ENCODE measurements at places on chromosomes 6 and 20.
A peak's percentile ranks its signal among the peaks of the same experiment; 100 is the strongest.

- no peak for DNase-seq
Observed at GRCh38 chr20:48295445-48295903, 510.2 kb upstream of the SULF2 start.

DNA sequence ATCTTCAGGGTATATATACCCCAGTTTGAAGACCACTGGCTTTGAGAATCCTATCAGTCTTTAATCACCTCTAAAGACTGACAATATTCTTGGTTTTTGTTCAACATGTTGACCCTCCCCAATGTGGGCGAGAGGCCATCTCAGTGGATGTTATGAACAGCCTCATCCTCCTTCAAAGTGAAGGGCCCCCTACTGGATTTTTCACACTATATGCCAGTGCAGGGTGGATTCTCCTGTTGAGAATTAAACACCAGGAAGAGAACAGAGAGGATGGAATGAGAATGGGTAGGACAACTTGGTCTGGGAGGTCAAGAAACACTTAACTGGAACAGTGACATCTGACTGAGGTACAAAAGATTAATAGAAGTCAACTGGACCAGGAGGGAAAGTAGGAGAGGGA is 327.1 kb downstream of the MAFB start:
- DNase-seq, result no peak

GRCh38 chr20:40863355-40863919 is 165.2 kb upstream of the TOP1 start:
- no peak for DNase-seq

GRCh38 chr6:109660526-109661320 is 30.3 kb downstream of the AK9 start:
- DNase-seq, result no peak

GRCh38 chr20:4626228-4626627 is 95.5 kb upstream of the PRND start:
- DNase-seq, result no peak

DNA sequence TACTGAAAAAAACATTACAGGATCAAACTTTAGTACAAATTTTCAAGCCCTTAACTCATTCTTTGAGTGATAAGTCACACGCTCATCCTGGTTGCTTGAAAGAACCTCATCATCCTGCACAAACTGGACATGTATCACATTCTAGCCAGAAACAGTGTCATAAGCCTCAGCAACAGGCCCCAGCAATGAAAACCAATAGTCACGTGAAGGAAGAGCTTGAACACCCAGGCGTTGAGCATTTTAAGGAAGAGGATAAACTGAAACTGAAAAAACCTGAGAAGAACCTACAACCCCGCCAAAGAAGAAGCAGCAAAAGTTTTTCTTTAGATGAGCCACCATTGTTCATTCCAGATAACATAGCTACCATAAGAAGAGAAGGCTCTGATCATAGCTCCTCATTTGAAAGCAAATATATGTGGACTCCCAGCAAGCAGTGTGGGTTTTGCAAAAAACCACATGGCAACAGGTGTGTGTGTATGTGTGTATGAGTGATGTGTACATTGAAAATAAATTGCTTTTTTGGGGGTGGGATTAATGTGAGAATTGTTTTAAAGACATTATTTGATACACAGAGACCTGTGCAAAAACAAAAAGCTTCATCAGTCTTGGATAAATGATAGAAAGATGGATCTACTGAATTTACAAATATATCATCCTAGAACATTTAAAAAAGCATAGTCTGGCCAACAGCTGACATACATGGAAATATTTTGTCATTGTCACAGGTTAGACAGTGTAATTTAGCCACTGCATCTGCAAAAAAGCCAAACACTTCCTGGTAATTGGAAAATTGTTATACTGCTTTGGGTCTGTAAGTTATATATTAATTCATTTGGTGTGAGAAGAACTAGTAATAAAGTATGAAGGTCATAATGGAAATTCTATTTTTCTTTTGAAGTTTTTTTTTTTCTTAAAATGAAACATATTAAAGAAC is 50.1 kb downstream of the PHF3 start:
- no peak for DNase-seq

DNA sequence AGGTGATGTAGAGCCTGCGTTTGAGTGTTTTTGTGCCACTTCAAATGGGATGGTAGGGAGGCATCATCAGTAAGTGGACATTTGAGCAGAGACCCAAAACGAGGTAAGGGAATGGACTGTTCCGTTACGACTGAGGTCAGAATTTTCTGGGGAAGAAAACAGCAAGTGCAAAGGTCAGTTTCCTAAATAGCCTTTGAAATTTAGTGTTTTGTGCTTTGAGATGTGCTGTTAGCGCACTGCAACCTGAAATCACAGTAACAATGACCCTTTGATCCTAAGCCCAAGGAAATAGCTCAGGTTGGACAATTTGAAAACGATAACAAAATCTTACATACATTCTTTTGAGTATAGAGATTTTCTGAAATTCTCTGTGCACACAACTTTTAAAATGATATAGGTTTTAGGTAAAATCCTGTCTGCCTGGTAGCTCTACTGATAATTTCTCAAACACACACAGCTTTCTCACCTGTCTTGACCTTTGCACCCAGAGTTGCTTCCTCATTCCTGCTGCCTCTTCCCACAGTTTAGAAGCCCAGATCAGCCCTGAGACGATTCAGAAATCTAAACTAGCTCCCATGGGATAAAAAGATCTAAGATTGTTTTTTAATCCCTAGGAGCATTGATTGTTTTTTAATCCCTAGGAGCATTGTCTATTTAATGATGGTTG is 22.1 kb downstream of the DCBLD1 start:
- DNase-seq, result no peak

- no peak for DNase-seq
Observed at GRCh38 chr20:33910056-33910455, 83.7 kb upstream of the RALY start.

DNA sequence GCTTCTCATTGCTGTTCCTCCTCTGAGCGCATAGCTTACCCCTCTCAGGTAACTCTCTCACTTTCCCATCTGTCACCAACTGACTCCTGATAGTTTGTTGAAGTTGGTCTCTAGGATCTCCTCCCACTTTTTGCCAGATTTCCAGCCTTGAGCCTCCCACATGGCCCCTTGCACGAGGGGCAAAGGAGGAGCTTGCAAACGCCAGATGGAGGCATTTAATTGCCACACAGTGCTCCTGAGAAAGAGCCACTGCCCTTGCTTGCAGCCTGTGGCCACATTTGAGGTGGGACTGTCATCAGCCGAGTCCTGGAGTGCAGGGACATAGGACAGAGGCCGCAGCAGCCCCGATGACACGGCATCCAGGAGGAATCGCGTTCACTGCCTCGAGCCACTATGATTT is 348.7 kb downstream of the SMOC2 start:
- DNase-seq, result no peak

- DNase-seq, result no peak
Observed at GRCh38 chr20:4555188-4555890, 166.4 kb upstream of the PRND start.

GRCh38 chr20:45406260-45407066 is 1.6 kb upstream of the DBNDD2 start:
- DNase-seq, result no peak

DNA sequence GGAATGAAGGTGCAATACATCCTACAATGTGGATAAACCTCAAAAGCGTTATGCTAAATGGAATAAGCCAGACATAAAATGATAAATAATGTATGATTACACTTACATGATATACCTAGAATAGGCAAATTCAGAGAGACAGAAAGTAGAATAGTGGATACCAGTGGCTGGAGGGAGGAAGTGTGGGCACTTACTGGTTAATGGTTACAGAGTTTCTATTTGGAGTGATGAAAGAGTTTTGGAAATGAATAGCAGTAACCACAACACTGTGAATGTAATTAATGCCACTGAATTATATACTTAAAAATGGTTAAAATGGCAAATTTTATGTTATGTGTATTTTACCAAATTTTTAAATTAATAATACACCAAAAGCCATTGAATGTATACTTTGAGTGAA is 71.4 kb upstream of the CST7 start:
- DNase-seq, result no peak

GRCh38 chr6:15539722-15540270 is 123.0 kb downstream of the DTNBP1 start:
- no peak for DNase-seq

GRCh38 chr6:26457806-26458688 is at the start of gene BTN2A1:
Gene BTN2A1, plus strand, starts transcription at chr6:26457955. Its CDS starts 682 bp downstream, at chr6:26458637.
- peak; percentile 51 for DNase-seq

DNA sequence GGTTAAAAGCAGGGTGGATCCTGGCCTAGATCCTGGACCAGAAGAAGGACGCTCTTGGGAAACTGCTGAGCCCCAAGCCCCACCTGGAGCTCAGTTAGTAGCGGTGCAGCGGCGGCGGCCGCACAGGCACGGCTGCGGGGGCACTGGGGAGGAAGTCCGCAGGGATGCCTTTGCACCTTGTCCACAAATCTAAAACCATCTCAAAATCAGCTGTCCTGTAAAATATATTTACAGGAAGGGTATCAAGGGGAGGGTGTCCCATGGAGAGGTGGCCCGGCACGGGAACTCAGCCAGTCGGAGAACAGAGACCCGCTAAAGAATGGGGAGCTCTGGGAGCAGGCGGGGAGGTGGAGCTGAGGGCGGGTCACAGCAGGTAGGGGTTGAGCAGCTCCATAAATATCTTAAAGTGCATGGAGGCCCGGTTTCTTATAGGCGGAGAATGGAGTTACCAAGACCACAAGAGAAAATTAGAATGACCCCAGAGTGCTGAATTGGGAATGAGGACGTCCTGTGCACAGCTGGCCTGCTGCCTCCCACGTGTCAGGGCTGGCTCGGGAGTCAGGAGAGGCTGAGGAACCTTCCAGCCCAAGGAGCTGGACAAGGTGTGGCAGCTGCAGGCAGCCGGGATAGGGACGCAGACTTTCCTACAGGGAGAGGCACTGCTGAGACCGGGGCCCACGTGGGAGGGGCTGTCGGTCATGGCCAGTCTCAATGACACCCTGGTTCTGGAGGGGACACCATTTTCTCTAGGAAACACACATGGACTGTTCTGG is 8.0 kb downstream of the MTG2 start:
- DNase-seq, result no peak

- peak; percentile 62 for DNase-seq
Observed at GRCh38 chr20:31822421-31823330, 3.5 kb downstream of the MYLK2 start.

DNA sequence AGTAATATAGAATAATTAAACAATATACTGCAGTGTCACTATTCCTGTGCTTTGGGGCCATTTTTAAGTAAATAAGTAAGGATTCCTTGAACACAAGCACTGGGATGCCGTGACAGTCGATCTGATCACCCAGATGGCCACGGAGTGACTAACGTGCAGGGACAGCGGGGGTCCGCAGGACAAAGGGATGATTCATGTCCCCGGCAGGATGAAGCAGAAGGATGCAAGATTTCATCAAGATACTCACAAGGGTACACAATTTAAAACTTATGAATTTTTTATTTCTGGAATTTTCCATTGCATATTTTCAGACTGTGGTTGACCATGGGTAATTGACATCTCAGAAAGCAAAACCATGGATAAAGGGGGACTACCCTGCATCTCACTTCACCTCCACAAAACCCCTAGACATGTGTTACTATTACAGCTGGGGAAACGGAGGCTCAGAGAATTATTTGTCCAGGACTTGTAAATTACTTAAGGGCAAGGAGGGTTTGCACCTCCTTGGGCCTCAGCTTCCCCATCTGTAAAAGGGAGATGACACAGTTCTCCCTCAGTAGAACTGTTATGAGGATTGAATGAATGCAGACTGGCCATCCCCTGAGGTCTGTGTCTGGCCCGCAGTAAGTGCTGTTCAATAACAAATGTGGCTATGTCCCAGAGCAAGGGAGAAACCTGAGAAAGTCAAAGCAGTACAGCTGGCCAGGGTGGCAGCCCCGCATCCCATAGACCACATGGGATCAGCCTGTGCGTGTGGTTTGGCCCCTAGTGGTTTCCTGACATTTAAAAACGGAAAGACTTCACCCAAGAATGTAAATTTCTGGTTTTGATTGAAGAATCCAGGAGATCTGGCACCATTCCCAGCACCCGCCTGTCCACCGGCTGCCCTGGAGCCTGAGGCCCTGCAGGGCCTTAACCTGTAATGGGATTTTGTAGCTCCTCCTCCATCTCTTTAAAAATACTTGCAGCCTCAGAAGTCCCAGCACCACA is 235.5 kb downstream of the BMP7 start:
- no peak for DNase-seq

GRCh38 chr20:63886054-63886419 is 8.9 kb upstream of the DNAJC5 start:
- no peak for DNase-seq

- no peak for DNase-seq
Observed at GRCh38 chr6:146803601-146804000, 204.8 kb downstream of the ADGB start.

DNA sequence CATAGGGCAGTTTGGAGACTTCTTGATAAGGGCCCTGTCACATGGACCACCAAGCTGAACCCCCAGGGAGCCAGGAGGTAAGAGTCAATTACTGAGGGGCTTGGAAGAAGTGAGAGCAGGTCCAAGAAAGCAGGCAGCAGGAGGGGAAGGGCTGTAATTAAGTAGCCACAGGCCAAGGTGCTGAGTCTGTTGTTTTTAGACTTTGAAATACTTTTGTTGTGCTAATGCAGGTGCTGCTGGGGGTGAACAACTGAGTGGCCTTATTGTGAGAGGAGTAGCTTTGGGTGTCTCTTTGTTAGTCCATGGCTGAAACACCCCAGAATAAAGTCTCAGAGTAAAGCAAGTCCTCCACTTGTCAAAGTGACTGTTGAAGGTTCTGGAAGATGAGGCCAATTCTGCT is 267.0 kb upstream of the SUPT3H start:
- no peak for DNase-seq

GRCh38 chr20:53712212-53712977 is 118.8 kb upstream of the ZNF217 start:
- DNase-seq, result no peak

DNA sequence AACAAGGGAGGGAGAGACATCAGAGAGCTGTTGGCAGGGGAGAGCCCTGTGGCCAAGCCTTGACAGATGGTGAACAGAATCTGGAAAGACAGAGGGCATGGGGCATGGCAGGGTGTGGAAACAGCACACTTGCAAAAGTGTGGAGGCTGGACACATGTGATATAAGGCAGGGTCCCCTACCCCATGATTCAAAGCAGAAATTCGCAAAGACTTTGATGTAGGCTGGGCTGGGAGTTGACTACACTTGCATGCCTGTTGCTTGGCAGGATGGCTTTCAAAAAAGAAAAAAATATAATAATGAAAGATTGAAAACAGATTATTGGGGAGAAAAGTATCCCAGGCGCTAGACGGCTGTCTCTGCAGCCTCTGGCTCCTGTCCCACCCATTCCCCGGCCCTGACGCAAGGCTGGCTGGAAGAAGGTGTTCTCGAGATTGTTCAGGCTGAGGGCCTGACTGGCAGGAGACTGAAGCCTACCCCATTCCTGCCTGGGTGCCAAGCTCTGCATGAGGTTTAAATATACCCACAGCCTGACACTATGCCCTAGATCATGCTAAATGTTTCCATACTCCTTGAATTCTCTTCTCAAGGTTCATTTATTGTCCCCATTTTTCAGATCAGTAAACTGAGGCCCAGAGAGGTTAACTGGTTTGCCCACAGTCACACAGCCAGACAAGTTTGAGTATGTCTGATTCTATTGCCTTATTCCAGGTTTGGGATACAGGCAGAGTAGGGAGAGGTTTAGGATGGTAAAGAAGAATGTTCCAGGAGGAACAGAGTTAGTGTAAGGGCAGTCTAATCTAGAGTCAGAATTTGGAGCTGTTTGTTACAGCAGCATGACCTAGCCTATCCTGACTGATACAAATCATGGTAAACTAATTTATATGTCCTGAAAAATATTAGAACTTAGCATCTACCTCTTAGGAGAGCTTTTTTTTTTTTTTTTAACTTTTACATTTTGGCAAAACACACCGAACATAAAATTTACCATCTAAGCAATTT is 23.4 kb upstream of the CCN5 start:
- DNase-seq, result no peak

- no peak for DNase-seq
Observed at GRCh38 chr20:18428490-18429173, 38.2 kb downstream of the DZANK1 start.
